ENCODE measurements at places on chromosomes 2 and 18.

GRCh38 chr2:13696601-13697000 is 935.9 kb upstream of the LRATD1 start:
- DNase-seq: no peak

GRCh38 chr18:51399491-51400122 is 202.1 kb upstream of the MEX3C start:
- no peak for DNase-seq

GRCh38 chr18:62069556-62069955 is 117.3 kb downstream of the PIGN start:
- no peak for DNase-seq

- DNase-seq: peak; percentile 80
These were observed 4.9 kb upstream of the ZC3H8 start for GRCh38 chr2:112259509-112260294.

DNA sequence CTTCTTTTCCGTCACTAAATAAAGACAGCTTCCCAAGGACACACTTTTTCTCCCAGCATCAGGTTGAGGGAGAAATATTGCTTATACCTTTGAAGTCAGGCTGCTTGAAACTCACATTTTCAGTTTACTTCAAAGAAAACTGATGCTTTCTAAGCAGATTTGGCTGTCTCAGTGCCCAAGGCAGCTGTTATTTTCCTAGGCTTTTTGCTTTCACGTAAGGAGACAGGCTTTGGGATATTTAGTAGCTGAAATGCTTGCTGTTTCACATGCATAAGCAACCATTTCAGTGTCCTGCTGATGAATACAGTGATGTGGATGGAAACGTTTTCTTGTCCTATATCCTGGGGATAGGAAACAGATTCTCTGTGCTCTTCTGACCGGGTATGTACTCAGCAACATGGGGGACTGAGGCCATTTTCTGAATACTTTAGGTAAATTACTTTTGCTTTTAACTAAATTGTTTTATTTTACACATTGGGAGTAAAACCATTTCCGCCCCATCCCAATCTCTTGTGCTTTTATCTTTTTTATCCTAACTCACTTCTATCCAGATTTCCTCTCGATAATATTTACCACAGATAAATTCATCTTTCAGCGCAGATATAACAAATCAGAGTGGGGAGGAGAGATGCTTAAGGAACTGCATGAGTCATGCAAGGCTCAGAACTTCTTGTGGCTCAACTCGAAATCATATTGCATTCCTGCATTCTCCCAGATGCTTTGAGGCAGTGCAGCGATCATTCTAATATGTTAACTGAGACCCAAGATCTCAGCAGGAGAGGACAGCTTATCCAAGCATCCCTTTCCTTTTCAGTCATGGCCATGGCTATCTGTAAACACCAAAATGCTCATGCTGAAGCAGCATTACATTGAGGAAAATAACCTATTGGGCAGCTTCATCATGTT is 22.2 kb downstream of the GALR1 start:
- DNase-seq: no peak

DNA sequence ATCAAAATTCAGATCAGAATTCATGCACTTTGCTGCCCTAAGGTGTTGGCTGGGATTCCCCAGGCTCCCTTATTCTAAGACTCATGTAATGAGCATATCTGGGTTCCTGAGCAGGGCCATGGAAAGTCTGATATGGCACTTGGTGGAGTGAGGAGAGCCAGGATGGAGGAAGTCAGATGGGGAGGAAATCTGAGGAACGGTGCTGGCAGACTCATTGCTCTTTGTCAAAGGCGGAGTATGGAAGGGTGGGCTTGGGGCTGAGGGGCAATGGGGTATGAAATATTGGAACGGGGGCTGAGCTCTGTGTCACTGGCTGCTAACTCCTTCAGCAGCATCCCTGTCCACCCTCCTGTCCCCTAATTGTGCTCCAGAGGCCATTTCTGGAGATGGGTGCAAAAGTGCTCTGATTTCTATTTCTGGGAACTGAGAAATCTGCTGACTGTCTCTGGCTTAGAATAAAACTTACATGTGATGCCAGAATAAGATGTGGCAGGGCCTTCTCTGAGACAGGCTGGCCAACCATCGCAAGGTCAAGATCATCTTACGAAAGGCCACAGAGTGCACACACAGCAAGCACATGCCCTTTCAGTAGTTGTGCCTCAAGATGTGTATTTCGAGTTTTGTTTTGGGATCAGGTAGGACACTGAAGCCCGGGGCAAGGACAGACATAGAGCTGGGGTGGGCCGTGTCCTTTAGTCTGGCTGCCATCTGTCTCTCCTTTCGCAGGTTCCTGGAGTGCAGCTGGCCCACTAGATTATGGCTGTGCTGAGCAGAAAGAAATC is 480.0 kb upstream of the HS6ST1 start:
- DNase-seq: no peak

DNA sequence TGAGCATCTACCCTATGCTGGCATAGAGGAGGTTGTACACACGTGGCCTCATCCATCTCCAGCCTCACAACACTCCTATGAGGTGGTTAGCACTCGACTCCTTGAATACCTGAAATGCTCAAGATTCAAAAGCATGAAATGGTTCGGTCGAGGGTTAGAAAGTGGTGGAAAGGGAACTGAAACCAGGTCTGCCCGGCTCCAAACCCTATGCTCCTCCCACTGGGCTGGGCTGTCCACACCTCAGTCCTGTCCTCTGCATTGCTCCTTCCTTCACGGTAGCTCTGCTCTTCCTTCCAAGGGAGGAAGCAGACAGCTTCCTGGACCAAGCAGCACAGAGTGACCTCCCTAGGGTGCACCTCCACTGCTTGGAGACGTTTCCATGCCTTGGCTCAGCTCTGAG is 565.2 kb upstream of the ID2 start:
- DNase-seq: no peak

- DNase-seq: no peak
These were observed 78.9 kb downstream of the UXS1 start for GRCh38 chr2:106115250-106115649.

GRCh38 chr18:48828691-48829442 is 121.9 kb downstream of the SMAD7 start:
- peak; percentile 81 for DNase-seq

DNA sequence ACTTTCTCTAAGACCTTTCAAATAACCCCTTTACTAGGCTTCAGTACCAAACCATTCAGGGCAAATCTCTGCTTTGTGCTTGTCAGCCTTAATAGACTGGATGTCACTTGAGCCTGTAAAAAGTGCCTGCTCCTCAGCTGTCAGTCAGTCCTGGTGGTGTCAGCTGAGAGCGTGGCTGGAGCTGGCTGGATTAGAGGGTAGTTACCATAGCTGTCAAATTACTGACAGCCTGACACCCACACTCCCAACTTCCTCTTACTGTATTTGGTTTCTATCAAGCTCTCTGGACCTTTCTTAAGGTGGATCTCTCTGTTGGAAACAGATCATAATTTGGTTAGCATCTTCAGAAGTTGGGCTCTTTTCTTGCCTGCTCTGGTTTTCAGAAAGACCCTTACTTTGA is 371.4 kb upstream of the ATP5MC3 start:
- DNase-seq: no peak

GRCh38 chr18:38572554-38573111 is 1007.0 kb upstream of the CELF4 start:
- no peak for DNase-seq

- no peak for DNase-seq
These were observed 158.1 kb downstream of the DOCK10 start for GRCh38 chr2:224884188-224884587.

DNA sequence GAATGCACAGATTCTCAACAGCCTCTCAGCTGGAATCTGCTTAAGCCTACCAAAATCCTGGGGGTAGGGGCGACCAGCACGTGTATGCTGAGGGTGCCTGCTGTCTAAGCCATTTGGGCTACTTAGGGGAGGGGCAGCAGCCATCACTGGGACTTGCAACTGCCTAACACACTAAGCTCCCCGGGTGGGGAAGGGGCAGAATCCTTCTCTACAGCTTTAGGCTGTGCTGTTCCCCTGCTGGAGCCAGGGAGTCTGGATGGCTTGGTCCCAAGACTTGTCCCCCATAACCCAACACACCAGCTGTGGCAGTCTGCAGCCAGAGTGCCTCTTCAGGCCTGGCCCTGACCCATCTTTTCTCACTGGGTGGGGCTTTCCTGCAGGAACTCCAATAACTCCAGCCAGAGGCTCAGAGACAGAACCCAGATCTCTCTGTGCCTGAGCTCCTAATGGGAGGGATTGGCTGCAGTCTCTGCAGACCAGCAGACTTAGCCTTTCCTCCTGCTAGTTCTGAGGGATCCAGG is 305.4 kb upstream of the RND3 start:
- DNase-seq: no peak

GRCh38 chr2:170258382-170258781 is 80.4 kb downstream of the MYO3B start:
- no peak for DNase-seq

- peak; percentile 61 for DNase-seq
These were observed 74.8 kb downstream of the TXNL1 start for GRCh38 chr18:56563568-56563967.

DNA sequence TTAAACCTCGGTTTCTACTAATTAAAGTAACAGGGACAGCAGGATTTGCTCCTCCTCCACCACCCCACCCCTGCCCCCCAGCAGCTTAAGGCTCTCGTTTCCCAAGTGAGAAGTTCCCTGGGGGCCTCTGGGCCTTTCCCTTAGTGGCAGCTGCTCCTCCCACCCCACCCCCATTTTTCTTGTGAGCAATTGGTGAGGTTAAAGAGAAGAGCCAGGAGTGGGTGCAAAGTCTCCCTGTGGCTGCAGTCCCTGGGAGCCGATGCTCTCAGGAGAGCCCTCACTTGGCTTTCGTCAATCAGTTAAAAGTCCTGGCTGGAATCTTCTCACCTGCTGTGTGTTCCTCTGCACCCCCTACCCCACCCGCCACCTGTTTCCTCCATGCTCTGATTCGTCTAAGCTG is 48.7 kb upstream of the AGAP1 start:
- DNase-seq: no peak

DNA sequence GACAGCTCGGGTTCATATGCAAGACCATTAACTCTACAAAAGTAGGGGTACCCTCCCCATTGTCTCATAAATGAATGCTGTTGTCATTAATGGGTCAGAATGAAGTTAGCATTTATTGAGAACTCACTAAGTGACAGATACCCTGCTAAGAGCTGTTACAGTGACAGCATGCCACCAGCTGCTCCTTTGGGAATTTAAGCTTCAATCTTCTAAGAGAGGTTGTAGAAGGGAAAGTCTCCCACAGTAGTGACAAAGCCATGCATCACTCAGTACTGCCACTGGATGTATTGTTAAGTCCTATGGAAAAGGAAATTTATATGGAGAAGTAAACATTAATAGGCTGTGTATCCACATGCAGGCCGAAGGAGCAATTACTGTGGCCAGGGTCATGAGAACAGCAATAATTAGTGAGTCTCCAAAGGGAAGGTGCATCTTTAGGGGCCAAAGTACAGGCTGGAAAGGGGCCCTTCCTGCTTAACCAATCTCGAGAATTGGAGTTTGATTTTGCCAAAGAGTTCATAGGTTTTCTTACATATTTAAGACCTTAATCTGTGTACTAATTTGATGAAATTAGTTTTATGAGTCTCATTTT is 64.5 kb upstream of the FAM124B start:
- DNase-seq: no peak

DNA sequence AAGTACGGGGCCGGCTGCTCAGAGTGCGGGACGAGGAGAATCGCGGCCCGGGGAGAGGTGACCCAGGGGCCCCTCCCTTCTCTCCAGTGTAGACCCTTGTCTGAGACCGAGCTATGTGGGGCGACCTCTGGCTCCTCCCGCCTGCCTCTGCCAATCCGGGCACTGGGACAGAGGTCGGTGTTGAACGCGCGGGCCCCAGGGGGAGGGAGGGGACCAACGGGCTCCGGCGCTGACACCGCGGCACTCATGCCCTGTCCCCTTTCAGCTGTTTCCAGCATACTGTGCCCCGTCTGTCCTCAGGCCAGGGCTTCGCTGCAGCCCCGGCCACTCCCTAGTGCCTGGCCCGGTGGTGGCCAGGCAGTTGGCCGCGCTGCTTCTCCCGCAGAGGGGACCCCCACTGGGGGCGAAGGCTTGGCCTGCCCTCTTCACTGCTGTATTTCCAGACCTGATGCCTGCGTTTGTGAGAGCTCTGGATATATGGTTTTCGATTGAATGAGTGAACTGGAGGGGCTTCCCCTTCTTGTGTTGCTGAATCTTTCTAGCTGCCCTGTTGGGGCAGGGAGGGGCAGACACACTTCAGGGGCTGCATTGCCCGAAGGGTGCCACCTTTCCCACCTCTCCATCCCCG is 809 bp downstream of the DBI start:
- DNase-seq: peak; percentile 90

DNA sequence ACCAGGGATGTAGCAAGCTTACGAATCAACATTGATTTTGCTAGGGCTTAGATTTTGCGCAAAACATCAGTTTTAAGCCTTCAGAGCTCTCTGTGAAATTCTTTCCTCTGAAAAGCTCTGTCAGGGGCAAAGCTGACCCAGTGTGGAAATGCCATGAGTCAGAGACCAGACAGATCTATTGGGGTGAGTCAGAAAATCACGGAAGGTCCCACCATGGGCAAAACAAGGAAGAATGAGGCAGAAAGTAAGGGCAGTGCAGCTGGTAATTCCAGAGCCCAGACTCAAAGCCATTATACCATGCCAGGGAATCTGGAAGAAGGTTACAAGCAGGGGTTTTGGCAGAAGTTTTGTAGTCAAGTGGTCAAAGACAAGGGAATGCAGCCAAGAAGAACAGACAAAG is 256.6 kb upstream of the CTAGE1 start:
- DNase-seq: no peak

All from kidney (tissue), 22 donors.